Osteocyte (in vitro differentiated cells): ENCODE measurements at places on chromosomes 2 and 18. TPM values are rescaled to one million over a fixed set of nuclear protein-coding genes. Genes with fewer than 3 reads are reported as not detected.

Gene DYNAP
- not detected in 2 replicates for total RNA-seq

Gene ASB18
- total RNA-seq = not detected in 2 replicates

Gene TUBB6
- 116 and 118 TPM in 2 replicates for total RNA-seq

Gene ATP6V1B1
- 6.3 and 6.5 TPM in 2 replicates for total RNA-seq
